ENCODE measurements at places on chromosomes 12 and 14.

- DNase-seq, result no peak
Measured at GRCh38 chr12:129873111-129873832, 30.6 kb downstream of the TMEM132D start.

DNA sequence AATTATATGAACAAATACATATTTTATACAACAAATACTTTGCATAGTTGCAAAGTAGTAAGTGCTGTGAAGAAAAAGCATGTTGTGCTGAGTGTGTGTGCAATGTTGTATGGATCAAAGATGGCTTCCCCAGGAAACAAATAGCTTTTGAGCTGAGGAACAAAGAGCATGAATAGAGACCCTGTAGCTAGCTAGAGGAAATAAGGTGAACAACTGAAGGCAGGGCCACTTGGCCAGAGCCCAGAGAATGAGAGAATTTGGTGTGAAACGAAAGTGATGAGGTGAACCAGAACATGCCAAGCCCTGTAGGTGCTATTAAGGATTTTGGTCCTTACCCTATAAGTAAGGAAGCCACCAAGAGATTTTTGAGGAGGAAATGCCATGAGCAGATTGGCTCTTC, 17.1 kb downstream of the DYRK2 start:
- DNase-seq, result no peak

DNA sequence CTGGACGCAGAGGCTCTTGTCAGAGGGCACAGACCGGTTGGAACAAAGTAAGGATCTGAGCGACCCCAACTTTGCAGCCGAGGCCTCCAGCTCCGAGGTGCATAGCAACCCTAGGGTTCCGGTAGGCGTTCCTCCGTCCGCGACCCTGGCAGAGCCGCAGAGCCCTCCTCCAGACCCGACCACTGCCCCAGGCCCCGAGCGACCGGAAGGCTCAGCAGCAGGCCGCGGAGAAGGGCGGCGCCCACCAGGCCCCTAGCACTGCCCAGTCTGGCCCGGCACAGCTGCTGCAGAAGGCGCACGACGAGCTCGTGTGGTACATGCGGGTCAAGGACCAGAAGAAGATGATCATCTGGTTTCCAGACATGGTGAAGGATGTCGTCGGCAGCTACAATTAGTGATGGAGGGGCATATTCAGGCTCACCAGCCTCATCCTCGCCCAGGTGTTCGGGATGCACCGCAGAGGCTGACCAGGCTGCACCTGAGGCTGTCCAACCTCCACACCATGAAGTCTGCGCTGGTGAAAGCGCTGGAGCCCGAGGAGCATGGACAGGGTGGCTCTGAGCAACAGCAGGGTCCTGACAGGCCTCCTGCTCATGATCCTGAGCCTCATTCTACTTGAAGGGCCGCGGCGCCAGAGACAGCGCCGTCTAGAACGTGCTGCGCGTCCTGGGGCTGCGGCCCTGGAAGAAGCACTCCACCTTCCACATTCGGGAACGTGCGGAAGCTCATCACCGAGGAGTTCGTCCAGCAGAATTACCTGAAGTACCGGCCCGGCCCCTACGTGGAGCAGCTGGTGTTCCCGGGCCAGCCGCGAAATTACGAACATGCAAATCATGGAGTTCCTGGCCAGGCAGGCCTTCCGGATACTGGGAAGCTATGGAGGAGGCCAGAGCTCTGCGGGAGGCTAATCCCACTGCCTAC, 24.5 kb downstream of the CAPS2 start:
- DNase-seq, result no peak

GRCh38 chr12:93552427-93552826, 20.0 kb upstream of the SOCS2 start:
- DNase-seq, result no peak

- no peak for DNase-seq
Measured at GRCh38 chr12:68957273-68957672, 24.3 kb upstream of the CPM start.

DNA sequence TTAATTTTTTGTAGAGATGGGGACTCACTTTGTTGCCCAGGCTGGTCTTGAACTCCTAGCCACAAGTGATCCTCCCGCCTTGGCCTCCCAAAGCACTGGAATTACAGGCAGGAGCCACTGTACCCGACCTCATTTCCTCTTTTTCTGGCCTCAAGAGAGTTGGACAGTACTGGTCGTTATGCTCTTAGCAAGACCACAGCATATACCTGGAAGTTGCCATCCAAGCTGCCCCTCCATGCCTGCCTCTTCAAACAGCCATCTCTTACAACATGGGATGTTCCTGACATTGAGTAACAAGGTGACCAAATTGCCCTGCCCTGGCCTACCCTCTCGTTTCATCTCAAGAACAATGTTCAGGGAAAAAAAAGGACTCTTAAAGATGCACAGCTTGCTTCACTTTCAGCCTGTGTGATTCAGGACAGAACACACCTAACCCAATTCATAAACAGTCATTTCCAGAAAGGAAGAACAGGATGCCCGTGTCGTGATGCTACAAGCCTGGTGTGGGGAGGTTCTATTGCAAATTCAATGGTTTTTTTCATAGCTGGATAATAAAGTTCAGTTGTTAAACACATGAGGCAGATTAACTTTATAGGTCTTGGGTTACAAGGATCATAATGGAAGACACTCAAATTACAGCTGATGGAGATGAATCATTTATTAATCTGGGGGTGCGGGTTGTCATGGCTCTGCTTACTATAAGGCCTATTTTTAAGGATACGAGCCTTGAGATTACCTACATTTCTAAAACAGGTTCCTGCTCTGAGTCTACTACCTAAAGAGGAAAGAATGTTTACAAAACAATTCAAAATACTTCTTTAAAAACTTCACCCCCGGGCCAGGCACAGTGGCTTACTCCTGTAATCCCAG, 11.9 kb downstream of the GLTP start:
- DNase-seq, result no peak

GRCh38 chr12:77751939-77752338, 78.8 kb upstream of the NAV3 start:
- no peak for DNase-seq
